ENCODE measurements at places on chromosomes 4 and X.

GRCh38 chr4:153497091-153497531 lies 31.0 kb downstream of the TMEM131L start:
- DNase-seq, result no peak

GRCh38 chr4:6912441-6912840 lies 2.8 kb downstream of the TBC1D14 start:
- DNase-seq, result no peak

DNA sequence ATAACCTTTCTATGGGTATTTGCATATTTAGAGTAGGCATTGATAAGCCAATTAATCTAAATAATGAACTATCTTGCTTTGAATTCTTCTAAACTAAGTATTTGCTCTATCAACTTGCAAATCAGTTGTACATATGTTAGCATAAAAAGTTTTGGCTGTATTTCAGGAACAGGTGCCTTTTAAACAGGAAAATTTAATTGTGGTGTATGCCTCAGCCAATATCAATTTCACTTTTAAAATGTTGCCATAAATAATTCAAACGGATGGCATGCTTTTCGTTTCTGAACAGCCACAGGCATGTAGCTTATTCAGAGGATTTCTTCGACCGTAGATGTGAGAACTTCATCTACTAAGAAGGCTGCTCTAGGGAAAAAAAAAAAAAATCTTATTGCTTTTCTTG lies 99.9 kb downstream of the DCLK2 start:
- DNase-seq, result no peak

DNA sequence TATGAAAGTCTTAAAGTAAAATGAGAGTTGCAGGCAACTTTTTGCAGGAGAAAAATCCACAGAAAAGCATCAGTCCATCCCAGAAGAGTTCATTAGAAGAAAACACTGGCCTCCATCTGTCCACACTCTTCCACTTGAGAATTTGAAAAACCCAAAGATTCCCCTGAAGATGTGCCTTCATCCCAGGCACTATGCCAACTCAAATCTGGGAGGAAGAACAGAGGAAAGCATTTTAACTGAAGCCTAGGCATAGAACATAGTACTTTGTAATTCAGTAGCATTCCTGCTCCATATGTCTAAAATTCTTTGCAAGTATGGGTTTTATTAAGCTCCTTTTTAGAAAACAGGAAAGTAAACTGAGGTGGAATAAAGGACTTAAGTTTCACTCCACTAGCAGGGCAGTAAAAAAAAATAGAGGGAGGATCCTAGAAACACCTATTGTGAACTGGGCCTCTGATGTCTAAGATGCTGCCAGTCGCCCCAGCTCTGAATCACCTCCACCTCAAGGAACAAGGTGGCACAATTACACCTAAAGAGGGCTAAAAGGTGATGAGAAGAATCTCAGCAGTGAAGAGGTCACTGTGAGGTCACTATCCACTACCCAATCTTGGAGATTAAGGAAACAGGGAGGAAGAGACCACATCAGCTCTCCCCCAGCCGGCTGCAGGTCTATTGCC lies 141.9 kb upstream of the FAM241A start:
- DNase-seq, result no peak

DNA sequence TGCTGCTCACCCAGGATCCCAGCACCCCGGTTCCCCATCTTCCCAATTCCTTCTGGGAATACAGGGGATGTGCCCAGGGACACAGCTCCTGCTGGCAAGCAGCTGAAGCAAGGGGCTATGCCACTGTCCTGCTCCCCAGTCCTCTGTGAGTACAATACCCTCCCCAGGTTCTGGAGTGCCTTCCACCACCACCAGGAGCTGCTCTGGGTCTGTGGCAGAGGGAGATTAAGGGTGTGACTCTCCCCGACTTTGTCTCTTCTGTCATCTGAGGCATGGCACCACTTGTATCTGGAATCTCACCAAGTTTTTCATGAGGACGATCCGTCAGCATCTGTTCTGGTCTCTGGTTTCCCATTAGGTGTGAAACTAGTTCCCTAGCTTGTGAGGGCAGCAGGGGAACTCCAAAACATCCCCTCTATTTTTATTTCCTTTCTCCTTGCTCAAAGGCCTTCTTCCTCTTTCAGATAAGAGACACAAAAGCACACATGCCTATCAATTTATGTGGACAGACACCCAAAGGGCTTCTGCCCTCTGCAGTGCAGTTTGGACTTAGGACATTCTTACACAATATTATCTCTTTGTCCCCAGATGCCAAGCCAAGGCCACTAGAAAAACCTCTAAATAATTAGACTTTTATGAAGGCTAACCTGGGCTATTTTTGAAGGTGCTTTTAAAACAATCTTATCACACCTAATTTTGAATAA lies 26.8 kb downstream of the MGST2 start:
- peak; percentile 74 for DNase-seq

GRCh38 chr4:120452001-120452400 lies 385.4 kb upstream of the MAD2L1 start:
- DNase-seq, result no peak

- no peak for DNase-seq
Measured at GRCh38 chr4:6781113-6781512, 1.4 kb upstream of the KIAA0232 start.

GRCh38 chrX:99142745-99143144 lies 1267.3 kb downstream of the PCDH19 start:
- DNase-seq, result no peak

- DNase-seq, result peak; percentile 87
Measured at GRCh38 chr4:184328022-184328736, 110.5 kb upstream of the ENPP6 start.

DNA sequence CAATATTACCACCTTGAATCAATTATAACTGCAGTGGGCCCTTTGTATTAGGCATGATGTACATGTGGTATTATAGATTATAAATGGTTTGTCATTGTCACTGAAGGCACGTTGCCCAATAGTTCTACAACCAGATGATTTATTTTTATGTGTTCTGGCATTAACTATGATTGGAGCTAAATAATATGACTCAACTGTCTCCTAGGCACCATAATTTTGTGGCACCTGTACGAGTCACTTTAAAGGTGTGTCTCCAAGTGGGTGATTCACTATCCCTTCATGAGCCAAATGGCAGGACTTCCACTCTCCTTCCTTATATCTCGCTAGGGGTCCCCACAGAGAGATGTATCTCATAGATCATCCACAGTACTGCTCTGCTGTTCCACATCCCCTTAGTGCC lies 6.1 kb upstream of the SMPX start:
- no peak for DNase-seq

DNA sequence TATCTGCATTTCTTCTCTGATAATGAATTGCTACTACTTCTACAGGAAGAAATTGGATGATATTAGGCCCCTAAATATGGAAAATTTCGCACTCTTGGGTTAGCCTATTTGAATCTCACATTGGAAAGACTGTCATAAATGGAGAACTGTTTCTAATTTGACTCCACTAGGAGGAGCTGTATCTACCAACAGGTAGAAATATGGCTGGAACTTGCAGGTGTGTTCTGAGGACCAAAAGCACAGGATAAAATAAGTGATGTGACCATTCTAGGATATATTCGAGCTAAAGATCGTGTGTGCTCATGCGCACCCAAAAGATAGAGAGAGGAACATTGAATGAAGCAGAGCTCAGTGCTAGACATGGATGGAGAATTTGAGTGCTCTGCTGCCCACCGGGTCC lies 4.8 kb upstream of the NKAP start:
- DNase-seq, result no peak

GRCh38 chr4:37452952-37453280 lies 208.4 kb downstream of the NWD2 start:
- peak; percentile 42 for DNase-seq

GRCh38 chr4:98508829-98509598 lies 149.4 kb downstream of the TSPAN5 start:
- no peak for DNase-seq

GRCh38 chrX:125436855-125437254 lies 117.2 kb downstream of the TEX13C start:
- no peak for DNase-seq

- peak; percentile 28 for DNase-seq
Measured at GRCh38 chr4:110998320-110998719, 375.4 kb upstream of the PITX2 start.

DNA sequence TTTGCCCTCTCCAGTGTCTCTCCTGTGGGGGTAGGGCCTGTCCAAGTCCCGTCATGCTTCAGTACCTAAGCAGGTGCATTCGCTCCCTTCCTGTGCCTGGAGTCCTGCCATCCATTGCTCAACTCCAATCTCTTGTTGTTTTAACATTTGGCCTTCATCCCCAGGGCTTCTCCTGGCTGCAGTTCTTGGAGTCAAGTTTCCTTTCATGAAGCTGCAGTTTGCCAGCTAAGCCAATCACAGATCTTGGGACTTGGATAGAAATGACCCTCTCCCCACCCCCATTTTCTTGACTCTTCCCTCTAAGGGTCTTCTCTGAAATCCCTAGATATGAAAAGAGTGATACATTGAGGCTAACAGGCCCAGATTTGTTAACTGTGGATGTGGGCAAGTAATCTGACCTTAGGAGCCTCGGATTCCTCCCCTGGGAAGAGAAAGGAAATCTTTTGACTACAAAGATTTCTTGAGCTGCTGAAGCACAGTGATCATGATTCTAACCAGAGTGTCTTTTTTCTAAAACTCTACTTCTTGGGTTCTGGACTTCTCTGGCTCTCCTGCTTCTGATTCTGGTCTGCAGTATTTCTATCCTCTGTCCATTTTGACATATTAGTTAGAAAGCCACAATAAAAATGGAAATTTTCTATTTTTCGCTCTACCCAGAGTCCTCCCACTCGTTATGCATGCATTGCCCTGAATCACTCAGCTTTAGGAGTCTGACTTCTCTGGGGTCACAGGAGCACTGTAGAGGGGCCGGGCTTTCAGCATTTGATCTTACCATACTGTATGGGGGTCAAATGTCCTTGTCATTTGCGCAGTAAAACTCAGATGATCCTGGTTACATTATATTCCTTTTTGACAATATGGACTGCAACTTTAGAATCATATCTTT lies 61.0 kb downstream of the CHRNA9 start:
- no peak for DNase-seq

GRCh38 chr4:22625311-22625710 lies 67.4 kb upstream of the GBA3 start:
- DNase-seq, result no peak

GRCh38 chr4:121397941-121398601 lies 17.3 kb upstream of the QRFPR start:
- DNase-seq, result no peak

DNA sequence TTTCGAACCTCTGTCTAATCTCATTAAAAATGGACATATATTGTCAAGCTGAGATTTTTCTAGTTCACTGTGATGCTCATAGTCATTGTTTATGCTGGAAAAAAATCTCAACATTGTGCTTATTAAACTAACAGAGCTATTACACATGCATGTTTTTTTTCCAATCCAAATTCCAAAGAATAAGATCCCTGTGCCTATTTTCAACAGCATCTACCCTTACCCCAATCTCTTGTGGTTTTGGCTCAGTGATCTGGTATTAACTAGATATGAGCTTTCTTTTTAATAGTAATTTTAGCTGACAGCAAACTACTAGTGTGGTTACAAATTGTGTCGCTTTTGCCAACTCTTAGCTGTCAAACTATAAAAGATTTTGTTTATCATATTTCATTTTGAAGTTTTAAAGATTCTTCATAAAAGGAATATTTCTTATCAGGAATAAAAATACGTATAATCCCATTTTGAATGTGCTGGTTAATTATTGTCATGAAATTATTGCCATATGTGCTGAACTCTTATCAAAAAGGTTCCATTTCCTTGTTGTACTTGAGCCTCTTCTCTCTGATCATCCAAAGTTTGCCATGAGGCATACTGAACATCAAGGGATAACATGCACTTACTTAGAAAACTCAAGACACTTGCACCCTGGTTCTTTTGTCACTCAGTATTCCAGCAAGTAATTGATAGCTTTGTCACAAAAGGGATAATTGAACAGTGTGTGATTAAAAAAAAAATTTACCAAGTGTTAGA lies 241.2 kb downstream of the ARHGAP24 start:
- DNase-seq, result no peak

DNA sequence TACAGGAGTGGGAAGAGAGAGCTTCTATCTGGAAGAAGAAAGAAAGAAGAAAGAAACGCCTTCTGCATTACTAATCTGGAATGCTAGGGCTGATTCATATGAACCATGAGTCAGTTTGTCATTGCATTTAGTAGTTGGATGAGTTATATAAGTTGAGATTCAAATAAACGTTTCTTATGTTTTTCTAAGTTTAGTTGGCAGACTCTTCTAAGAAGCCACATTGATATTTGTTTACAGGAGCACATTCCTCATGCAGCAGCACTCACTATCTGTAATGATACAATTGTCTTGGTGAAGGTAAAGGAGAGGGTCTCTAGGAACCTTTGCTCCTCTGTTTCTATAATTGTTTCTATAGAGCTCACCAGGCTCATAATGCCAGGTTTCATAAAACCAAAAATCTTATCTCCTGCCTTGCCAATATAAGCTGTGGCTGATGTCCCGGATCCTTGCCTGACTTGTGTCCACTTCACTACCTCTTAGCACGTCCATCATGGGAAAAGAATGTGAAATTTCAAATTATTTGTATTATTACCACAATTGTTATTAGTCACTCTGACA lies 39.5 kb downstream of the HOPX start:
- peak; percentile 35 for DNase-seq

DNA sequence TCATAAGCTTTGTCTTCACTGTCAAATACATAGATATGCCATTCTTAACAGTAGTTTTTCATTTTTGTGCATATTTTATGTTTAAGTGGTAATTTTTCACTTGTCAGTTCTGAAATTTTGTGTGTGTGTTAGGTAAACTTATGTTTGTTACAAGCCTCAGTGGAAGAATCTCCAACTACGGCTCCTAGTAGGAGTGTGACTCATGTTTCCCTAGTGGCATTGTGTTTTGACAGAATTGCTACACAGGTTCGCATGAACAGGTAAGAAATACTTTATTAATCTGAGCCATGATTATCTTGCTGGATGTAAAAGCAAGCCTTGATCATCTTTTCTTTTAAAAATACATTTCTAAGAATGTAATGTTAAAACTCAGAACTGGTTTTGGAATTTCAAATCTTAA lies 94.4 kb downstream of the BLTP1 start:
- no peak for DNase-seq

- DNase-seq, result no peak
Measured at GRCh38 chr4:80259817-80260216, 6.6 kb upstream of the FGF5 start.

DNA sequence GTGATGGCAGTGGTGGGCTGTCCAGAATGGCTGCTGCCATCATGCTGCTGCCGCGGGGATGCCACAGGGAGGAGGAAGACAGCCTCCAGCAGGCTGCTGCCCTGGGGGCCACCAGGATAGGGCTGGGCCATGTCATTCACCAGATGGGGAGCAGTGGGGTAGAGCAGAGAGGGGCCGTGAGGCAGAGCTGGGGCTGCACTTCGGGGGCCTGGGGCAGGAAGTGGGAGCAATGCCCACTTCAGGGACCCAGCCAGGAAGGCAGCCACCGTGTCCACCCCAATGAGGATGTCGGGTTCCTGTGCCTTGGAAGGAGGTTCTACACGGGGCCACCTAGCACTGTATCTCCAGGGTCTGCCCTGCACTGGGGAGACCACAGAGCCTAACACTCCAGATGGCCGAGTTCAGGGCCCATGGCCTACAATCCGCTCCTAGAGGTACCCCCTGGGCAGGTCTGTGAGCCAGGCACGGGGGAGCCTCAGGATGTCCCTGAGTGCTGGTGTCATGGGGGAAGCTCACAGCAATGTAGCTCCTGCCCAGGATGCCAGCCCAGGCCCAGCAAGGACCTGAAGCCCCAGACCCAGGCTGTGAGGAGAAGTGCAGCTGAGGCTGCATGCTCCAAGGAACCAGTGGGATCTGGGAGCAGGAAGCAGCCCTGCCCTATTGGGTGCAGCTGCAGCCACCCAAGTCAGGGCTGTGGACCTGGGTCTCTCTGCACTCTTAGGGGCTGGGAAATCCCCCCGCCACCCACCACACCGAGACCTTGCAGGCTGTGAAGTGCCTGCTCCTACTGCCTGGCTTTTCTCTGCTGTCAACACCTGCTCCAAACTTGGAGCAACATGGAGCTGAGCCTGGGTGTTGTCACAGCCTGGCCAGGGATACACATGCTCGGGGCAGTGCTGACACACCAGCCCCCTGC lies 140.3 kb downstream of the PDHA2 start:
- DNase-seq, result no peak

Data from suppressor macrophage treated with lipopolysaccharide for 1 hour (primary cell).